Left forelimb (tissue), 1 donor: ENCODE measurements at places on chromosomes 6 and 20.

DNA sequence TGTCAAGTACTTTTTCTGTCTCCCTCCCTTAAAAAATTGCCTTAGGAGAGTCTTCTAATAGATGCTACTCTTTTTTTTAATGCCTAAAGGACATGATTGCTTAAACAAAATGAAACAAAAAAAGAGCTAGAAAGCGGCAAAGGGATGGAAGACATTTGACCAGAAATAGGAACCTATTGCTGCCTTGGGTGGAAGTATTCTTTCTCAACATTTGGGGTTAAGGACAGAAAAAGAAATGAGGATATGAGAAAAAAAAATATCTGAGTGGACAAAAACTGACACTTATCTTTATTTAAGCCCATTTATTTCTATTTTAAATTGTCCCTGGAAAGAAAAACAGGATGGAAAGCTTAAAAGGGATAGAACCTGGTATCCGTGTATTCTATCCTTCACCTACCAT is 664.9 kb upstream of the CITED2 start:
- DNase-seq: no peak

- no peak for DNase-seq
Observed at GRCh38 chr6:90160013-90160412, 136.6 kb downstream of the BACH2 start.

- DNase-seq: no peak
Observed at GRCh38 chr6:123888771-123889513, 85.3 kb downstream of the NKAIN2 start.

- DNase-seq: no peak
Observed at GRCh38 chr6:31125586-31126363, 5.5 kb upstream of the CDSN start.

DNA sequence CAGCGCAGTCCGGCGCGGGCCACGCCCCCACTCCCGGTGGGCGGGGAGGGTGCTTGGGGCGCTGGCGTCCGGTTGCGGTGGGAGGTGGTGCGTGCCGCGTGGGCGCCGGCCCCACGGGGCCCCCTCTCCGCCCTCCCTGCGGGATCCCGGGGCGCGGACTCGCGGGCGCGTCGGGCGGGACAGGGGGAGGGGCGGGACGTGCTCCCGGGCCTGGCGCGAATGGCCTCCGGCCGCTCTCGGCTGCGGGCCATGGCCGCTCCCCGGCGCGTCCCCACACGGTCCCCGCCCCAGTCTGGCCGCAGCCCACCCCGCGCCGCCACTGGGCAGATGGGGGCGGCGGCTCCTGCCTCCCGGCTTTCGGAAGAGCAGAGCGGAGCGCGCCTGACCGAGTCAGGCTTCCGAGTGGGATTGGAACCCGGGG is 771 bp upstream of the PPP1R3G start:
- DNase-seq: peak; percentile 81

DNA sequence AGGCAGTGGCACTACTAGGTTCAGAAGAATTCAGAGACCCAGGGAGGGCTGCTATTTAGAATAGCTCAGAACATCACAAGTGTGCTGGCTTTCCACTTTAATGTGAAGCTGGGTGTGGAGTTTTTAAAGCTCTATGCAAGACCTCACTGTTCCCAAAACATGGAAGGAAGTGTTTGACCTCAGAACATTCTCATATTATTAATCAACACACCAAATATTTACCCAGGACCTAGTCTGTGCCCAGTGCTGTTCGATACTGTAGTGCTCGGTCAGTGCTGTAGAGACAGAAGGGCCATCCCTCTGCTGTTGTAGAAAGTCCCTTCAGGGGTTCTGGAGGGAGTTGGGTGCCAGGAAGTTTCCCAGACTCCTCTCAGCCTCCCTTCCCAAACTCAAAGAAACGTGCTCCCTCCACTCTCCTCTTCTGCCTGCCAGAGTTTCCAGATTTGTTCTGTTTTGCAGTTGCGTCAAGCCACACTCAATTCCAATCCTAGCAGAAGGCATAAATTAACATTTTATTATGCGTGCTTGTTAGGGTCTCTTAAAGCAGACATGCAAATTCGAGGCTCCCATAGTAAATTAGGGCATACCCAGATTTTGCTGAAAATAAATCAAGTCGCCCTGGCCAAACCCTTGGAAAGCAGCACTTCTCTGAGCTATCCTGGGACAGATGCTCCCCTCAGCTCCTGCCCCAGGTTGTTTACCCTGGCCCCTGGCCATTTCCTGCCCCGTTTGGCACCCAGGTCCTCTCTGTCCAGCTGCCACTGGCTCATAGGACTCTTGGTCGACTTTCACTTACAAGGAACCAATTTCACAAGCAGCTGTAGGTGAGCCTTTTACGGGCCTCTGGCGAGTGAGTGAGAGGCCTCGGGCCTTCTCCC is 248.6 kb downstream of the HIVEP2 start:
- no peak for DNase-seq

DNA sequence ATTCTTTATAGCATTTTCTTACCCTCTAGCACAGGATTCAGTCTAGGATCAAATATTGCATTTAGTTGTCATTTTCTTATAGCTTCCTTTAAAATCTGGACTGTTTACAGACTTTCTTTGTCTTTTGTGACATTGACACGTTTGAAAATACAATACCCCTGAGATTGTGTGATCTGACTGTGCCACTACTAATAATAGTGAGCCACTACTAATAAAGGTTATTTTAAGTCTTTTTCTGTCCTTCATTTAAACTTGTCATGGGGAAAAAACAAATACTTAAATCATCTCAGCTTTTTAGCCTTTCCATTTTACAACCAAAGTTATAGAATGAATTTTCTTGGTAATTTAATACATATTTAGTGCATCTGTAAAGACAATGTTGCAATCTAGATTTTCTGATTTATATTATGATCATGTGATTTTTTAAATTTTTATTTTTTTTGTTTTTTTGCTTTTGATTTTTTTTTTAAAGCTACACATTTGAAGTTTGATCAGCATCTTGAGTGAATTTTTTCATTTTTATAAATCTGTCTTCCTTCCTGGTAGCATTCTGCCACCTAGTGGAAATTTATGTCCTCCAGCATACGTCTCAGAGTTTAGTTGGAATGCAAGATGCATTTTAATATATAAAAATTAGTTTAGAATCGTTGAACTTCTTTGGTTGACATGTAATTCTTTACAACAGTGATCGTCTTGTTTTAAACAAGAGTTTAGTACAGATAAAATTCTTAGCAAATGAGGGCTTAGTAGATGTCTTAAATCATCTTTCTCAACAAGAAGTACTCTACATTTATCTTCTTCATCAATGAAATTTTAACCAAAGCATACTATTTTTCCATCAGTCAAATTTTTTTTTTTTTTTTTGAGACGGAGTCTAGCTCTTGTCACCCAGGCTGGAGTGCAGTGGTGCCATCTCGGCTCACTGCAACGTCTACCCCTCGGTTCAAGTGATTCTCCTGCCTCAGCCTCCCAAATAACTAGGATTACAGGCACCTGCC is 119.4 kb downstream of the NCOA3 start:
- DNase-seq: no peak

- no peak for DNase-seq
Observed at GRCh38 chr6:148457137-148457842, 114.7 kb downstream of the SASH1 start.

DNA sequence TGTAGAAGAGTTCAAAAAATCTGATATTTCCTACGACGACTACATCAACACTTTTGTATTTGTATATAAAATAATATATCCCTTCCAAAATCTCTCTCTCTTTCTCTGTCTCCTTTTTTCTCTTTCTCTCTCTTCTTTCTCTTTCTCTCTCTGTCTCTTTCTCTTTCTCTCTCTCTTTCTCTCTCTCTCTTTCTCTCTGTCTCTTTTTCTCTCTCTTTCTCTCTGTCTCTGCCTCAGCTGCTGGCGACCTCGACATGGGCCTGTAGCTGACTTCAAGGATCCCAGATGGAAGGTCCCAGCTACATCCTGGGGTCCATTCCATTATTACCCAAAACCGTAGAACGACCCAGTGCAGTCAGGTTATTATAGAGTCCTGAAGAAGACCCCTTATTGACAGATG is 90.0 kb downstream of the CD24 start:
- no peak for DNase-seq

- no peak for DNase-seq
Observed at GRCh38 chr6:125834348-125834747, 43.6 kb downstream of the NCOA7 start.

DNA sequence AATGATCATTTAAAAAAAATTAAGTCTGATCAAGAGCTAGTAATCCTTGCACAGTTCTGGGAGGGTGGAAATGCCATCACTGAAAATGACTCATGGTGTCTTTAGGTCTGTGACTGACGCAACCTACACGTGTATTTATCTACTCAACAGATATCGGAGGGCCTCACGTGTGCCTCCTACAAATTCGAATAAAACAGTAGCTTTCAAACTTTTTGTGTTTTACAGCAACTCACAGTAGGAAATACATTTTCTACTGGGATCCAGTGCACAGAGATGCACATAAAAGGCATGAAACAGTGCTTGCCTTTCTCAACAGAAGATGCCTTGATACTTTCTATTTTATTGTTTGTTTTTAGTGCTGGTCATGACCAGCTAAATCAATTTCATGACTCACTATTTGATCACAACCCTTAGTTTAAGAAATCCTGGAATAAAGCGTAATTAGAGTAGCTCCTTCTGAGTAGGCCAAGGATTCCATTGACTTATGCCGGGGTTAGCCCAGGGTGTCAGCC is 210.0 kb upstream of the SNX9 start:
- peak; percentile 12 for DNase-seq

- no peak for DNase-seq
Observed at GRCh38 chr20:6993511-6993910, 226.0 kb downstream of the BMP2 start.

DNA sequence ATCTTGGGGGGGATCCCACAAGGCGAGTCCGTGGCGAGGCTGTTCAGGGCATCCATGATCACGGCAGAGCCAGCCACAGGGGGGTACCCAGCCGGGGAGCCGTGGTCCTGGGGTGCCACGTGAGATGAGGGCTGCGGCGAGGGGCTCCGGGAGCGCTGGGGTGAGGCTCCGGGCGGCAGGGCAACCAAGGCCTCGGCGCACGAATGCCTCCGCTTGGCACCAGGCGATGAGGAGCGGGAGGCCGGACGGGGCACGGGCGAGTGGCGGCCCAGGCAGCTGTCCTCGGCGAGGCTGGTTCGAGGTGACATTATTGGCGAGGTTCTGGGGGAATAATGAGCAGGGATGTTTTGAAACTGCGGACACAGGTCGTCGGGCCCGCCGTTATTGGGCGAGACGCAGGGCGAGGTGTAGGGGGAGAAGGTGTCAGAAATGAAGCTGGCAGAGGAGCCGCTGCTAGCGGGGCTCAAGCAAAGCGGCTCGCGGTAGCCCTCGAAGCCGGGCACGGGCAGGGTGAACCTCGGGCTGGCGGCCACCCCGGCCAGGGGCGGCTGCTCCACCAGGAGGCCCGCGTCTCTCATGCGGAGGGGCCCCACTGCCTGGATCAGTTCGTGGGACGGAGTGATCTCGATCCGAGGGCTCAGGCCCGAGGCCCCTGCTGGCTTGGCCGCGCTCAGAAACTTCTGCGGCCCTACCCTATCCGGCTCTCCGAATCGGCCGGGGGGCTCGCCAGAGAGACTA is 19.1 kb downstream of the NFATC2 start:
- DNase-seq: no peak

DNA sequence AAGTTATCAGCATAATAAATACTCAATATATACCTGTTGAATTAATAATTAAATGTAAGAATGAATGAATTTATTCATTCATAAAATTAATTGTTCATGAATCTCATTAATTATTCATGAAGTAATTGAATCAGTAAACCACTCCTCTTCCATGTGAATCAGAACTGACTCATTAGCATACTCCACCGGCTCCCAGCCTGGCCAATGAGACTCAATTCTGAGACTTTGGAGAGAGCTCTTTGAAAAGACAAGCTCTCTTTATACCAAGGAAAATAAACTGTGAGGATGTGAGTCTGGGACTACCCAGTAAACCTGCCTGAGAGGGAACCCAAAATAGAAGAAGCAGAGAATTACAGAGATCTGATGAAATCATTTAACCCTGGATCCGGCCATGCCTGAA is 8.4 kb upstream of the SLC2A10 start:
- DNase-seq: no peak

DNA sequence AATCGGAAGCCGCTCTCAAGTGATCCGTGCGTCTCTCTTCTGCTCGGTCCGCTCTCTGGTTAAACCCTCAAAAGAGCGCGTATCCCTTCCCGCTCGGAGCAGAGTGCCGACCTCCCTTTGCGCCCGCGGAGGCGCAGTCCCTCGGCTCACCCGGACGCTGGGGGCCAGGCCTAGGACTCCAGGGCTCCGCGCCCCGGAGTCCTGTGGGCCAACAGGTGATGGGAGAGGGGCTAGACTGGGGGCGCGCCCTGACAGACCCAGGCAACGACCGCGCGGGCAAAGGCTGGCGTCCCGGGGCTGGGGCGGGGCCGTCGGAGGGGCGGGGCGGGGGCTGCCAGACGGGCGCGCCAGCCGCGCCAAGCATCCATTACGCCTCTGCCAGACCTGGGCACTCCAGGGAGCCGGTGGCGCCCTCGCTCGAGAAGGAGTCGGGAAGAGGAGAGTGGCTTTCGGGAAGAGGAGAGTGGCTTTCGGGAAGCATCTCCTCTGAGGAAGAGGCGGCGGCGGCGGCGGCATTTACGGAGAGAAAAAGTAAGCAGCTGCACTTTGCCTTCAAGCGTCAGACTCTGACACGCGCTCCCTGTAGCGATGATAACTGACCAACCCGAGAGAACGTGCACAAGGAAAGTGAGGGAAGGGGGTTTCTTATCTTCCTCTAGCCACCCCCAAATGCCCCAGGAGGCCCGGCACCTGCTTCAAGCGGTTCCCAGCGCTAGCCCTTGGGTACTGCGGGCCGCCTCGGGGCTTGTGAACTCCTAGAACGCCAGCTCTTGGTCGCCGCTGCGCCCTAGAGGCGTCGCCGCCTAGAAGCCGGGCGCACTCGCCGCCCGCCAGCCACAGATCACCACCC is 2.6 kb downstream of the EPHA7 start:
- peak; percentile 78 for DNase-seq

- DNase-seq: no peak
Observed at GRCh38 chr6:112038756-112039430, 15.0 kb upstream of the CCN6 start.

DNA sequence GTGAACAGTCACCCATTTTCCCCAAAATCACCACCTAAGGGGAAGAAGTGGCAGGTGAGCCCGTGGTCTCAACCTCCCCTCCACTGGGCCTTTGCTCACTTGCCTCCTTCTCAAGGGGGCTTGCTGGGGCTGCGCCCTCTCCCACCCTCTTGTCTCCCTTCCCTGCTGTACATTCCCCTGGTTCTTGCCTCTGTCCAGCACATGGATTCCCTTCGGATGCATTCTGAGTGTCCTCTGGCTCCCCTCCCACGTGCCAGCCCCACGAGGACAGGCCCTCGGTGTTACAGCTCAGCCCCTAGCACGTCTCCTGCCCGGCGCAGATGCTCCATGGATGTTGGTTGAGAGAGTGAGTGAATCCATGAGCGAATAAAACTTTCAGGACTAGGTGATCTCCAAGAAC is 367.8 kb upstream of the SULF2 start:
- no peak for DNase-seq

- no peak for DNase-seq
Observed at GRCh38 chr20:3716195-3716834, 3.9 kb upstream of the SIGLEC1 start.

- DNase-seq: no peak
Observed at GRCh38 chr6:26552205-26552604, 14.0 kb downstream of the HMGN4 start.
